CD4-positive, alpha-beta T cell treated with Interleukin-4 for 4 hours (primary cell): ENCODE measurements at places on chromosomes 2 and 18.

- no peak for DNase-seq
Measured at GRCh38 chr2:225100856-225101294, 58.6 kb upstream of the DOCK10 start.

DNA sequence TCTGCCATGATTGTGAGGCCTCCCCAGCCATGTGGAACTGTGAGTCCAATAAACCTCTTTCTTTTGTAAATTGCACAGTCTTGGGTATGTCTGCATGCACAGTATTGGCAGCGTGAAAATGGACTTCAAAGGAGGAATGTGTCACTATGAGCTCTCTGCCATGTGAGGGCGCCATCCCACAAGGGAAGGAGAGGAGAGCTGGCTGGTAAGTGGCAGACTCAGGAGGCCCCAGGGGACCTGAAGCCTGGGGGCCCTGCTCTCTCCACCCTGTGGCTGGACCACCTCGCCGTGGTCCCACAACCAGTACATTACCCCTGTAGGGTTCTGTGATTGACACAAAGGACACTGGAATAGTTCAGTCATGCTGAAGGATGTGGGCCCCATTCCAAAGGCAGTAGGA, 122.1 kb downstream of the RPIA start:
- DNase-seq: no peak

DNA sequence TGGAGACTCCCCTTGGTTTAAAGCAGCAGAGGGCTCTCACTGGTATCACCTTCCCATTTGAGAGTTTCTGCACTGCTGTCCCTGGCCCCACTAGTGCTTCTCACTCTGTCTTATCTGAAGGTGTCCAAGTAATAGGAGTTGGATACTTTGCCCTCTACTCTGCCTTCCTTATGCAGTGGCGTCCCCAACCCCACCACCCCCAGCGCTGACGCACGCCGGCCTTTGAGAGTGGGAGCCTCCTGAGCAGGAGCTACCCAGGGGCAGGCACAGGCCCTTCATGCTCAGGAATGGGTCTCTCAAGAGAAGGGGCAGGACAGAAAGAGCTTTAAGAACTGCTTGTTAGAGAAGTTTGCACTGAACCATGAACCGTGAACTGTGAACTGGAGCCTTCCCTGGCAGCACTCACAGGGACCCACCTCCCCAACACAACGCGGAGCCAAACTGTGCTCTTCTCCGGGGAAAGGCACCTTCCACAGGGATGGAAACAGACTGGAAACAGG, 3.3 kb downstream of the CIB4 start:
- DNase-seq: no peak

- DNase-seq: no peak
Measured at GRCh38 chr2:6960659-6961058, 43.4 kb downstream of the RNF144A start.

- DNase-seq: no peak
Measured at GRCh38 chr2:18803141-18803939, 214.0 kb upstream of the NT5C1B start.

DNA sequence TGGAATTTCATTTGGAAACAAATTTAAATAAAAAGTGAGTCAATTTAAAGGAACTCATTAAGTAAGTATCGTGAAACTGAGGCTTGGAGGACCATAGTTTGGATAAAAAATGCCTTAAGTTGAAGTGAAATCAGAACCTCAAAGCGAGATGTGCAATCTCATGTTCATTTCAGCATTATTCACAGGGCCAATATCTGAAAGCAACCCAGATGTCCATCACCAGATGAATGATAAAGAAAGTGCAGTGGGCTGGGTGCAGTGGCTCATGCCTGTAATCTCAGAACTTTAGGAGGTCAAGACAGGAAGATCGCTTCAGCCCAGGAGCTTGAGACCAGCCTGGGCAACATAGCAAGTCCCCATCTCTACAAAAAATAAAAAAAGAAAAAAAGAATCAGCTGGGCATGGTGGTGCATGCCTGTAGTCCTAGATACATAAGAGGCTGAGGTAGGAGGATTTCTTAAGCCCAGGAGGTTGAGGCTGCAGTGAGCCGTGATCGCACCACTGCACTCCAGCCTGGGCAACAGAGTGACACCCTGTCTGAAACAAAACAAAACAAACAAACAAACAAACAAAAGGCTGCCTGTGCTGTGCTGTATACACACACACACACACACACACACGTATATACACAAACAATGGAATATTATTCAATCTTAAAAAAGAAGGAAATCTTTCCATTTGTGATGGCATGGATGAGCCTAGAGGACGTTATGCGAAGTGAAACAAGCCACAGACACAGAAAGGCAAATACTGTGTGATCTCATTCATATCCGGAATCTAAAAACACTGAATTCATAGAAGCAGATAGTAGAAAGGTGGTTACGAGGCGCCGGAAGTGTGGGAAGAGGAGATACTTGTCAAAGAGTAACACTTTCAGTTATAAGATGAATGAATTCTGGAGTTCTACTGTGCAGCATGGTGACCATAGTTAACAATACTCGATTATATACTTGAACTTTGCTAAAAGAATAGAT, 14.5 kb downstream of the SH3RF3 start:
- peak; percentile 45 for DNase-seq

GRCh38 chr2:129439406-129440302, 539.8 kb upstream of the RAB6C start:
- no peak for DNase-seq

DNA sequence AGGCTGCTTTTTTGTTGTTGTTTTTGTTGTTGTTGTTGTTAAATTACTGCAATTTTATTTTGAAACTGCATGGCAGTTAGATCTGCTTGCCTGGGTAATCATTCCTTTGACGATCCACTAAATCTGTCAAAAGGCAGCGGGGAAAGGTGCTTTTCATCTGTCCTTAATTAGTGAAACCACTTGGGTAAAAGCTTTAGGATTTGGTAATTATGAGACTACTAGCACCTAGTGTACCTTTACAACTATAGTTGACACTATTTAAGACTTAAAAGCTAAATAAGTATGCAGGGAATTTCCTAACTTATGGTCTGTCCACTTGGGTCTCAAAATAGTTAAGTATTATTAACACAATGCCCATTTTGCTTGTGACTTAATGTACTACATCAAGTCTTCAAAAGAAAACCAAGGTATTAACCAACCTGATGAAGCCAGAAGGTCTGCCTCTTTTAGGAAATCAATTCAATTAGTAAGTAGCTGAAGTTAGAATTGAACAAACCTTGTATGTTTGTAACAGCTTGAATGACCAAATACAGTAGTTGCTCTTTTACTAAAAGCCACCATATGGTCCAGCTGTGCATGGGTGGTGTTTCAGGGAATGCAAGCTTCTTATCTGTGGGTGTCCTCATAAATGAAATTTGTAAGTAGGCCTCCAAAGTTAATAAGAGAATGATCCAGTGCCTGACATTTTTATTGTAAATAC, 44.8 kb downstream of the NAB1 start:
- no peak for DNase-seq

- no peak for DNase-seq
Measured at GRCh38 chr2:10255189-10256030, 47.3 kb upstream of the HPCAL1 start.

DNA sequence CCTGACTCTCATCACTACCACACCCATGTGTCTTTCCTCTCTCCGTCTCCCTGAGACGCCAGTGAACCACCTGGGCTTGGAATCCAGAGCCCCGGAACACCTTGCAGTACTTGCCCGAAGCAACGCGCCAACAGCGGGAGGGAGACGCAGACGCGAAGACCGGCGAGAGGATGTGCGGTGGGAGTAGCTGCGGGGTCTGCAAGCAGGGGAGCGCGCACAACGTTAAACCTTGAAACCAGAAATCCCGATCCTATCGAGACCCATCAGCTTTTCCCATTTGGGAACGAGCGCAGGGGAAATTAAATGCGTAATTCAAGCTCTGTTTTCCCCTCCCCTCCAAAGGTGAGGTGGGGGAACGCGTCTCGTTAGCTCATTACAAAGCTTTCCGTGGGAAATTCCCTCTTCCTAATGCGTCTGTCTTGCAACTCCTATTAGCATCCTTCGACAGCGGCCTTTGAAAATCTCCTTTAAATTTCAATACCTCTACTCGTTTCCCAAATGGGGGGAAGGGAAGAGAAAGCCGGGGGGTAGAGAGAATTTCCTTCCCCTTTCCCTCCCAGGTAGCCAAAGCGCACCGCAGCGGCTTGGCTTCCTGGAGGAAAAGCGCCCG, 421 bp upstream of the CNTNAP5 start:
- DNase-seq: no peak

DNA sequence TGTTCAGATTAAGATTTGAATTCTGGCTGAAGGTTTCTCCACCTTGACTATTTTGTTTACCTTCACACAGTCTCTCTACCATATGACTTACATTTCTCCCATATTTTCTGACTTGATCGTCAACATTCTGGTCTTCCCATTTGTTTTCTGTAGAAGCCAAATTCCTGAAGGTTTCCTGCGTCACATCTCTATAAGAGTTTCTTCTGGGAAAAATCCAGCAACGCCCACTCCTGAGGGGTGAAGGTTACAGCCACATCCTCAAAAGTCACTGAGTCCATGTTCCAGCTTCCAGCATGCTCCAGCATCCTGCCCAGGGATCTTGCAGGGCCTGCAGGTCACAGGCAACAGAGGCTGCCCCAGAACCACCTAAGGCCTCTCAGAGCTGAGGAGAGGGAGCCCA, 47.5 kb downstream of the NBEAL1 start:
- DNase-seq: no peak

- no peak for DNase-seq
Measured at GRCh38 chr2:159960414-159960813, 102.0 kb downstream of the PLA2R1 start.

GRCh38 chr2:191582355-191582754, 95.6 kb upstream of the NABP1 start:
- DNase-seq: no peak

GRCh38 chr2:100880730-100881129, 60.8 kb downstream of the NPAS2 start:
- no peak for DNase-seq

GRCh38 chr2:29443151-29443550, 327.9 kb downstream of the CLIP4 start:
- DNase-seq: no peak

- no peak for DNase-seq
Measured at GRCh38 chr2:46923041-46923528, 7.5 kb upstream of the MCFD2 start.

DNA sequence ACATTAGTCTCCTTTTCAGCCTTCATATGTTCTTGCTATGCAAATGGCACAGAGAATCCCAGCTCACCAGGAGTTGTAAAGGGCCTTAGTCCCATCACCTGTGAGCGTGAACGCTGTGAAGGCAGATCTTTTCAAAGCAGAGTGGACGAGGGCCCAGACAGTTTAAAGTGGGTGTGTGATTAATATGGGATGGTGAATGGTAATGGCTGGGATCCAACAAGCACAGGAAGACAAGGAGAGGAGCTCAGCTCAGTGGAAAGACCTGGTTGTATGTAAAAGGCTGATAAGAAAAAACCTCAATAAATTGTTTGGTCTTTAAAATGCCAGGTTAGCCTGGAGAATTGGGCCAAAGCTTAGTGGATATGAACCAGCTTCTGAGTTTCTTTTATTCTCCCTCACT, 326.2 kb downstream of the NYAP2 start:
- DNase-seq: no peak

DNA sequence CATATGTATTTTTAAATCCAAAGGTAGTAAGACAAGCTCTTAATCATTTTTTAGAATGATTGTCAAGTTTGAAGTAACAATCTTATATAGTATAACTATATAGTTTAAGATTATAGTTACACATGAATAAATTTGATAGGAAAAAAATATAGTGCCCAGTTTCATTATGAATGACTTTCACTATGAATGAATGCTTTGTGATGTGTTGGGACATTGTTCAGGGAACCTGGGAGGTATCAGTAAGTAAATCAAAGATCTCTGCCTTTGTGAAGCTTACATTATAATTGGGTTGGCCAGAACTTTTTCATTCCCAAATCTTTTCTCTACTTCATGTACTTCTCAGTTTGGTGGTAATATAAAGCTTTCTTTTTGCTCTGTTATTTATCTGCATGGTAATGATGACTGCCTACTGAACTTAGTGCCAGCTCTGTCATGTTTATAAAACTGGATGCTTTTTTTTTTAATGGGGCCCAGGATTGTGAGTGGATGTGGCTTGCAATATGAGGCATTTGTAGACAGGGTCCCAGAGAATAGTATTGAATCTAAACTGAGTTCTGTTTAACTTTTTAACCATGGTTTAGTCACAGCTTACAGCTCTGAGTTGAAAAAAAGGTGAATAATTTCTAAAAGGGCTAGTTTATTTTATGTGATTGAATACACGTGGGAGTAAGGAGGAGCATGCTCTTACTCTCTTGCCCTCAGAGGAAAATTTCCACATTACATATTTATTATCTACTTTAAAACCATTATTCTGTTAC, 23.3 kb downstream of the GLS start:
- no peak for DNase-seq

- DNase-seq: no peak
Measured at GRCh38 chr2:153408710-153409385, 69.7 kb downstream of the RPRM start.

- DNase-seq: no peak
Measured at GRCh38 chr2:72813841-72814240, 12.0 kb downstream of the EXOC6B start.

GRCh38 chr18:23538870-23539269, 35.6 kb downstream of the RMC1 start:
- DNase-seq: no peak

- no peak for DNase-seq
Measured at GRCh38 chr18:52237551-52237950, 102.4 kb upstream of the DCC start.

DNA sequence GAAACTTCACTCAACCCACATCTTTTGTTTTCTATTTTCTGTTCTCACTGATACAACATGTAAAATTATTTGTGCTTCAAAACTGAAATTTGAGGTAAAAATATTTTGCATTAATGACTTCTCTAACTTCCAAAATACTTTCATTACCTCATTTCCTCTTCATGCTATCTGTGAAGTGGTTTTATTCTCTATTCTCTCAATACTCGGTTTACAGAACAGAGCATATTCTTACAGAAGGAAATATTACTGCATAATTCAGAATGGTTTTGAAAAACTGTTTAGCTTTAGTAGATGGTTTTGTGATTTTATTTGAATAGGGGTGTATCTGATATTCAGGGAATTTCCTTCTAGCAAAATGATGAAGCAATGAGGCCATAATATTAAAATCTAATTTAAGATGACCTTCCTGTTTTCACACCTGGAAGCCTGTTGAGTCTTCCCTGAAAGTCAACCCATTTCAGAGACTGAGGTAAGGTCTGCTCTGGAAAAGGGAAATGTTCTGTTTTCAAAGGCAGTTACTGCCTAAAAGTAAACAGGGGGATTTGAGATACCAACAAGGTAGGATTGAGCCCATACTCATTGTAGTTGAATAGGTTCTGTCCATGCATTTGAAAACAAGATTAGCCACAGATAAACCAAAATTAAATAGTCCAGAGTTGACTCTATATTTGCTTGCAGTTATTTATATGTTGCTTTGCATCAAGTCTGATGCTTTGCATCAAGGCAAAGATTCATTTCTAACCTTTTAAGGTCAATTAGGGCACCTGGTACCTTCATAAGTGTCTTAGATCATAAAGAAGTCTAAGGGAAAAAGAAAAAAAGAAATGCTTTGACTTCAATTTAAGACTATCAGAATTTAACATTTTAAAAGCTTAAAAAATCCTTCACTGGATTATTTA, 50.8 kb upstream of the PEX13 start:
- DNase-seq: no peak
